ENCODE measurements at places on chromosomes 13 and 19. TPM values are rescaled to one million over a fixed set of nuclear protein-coding genes. Genes with fewer than 3 reads are reported as not detected.

GRCh38 chr13:99465454-99465853 lies 35.8 kb upstream of the TM9SF2 start:
- no peak for DNase-seq

- no peak for DNase-seq
Observed at GRCh38 chr13:51331354-51331861, 8.1 kb upstream of the SERPINE3 start.

DNA sequence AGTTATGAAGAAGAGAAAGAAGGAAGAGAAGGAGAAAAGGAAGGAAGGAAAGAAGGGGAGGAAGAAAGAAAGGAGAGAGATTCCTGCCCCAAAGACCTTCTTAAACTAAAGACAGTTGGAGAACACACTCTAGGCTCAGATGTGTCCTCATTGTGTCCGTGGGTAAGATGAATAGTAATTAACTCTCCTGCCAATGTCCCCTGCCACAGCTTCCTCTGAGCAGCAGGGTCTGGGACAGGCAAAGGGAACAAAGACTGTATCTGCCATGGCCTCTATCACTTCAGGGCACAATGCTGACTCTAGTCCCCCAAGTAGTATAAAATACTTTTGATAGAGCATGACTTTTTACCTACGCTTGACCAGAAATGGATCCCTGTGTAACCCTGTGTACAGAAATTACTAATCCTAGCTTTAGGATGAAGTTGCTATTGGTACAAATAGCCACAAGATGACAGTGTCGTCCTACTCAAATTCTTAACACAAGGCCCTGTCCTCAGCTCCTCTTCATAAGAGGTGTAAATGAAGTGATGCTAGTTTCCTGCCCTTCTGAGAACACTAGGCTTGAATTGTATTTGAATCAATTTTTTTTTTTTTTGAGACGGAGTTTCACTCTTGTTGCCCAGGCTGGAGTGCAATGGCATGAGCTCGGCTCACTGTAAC lies 186.2 kb upstream of the GPR12 start:
- no peak for DNase-seq

- DNase-seq: no peak
Observed at GRCh38 chr13:86383151-86383550, 583.9 kb upstream of the SLITRK6 start.

GRCh38 chr13:83761631-83762030 lies 120.6 kb downstream of the SLITRK1 start:
- DNase-seq: no peak

Gene SCGB2B2
- 0.51 TPM for total RNA-seq

Data from right cardiac atrium (tissue), 5 donors.